SW 1271 (cell line): ENCODE measurements at places on chromosomes 4 and X.

- no peak for DNase-seq
Measured at GRCh38 chrX:19649226-19649995, 134.1 kb upstream of the MAP3K15 start.

- DNase-seq: no peak
Measured at GRCh38 chr4:35900286-35901243, 343.7 kb downstream of the ARAP2 start.

DNA sequence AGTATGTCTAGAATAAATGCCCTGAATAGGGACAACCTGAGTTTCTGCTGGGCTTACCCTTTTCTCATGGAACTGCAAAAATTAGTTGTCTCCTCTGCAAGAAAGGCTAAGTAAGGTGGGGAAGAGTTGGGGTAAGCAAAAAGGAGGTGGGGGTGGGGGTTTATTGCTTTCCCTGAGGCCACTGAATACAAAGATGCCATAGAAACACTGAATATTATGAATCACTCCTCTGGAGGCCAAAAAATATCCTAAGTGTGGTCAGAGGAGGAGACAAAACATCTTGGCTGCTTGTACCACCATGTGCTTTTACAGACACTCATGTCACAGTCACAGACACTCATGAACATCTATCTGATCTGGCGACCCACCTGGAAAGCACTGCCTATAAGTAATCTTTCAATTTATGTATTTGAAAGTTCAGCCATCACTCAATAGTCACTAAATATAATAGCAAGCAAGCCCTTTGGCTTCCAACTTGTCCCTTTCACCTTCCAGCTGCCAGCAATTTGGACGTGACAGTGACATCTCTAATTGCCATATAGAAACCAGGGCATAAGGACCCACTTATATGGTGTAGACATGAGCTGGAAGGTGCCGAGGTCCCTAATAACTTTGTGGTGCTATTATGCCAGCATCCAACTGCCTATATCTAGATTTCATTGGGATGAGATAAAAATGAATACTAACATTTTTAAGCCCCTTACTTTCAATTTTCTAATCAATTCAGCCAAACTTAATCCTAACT lies 122.7 kb upstream of the CBR4 start:
- no peak for DNase-seq

- DNase-seq: no peak
Measured at GRCh38 chr4:3226944-3227343, 22.0 kb upstream of the MSANTD1 start.

DNA sequence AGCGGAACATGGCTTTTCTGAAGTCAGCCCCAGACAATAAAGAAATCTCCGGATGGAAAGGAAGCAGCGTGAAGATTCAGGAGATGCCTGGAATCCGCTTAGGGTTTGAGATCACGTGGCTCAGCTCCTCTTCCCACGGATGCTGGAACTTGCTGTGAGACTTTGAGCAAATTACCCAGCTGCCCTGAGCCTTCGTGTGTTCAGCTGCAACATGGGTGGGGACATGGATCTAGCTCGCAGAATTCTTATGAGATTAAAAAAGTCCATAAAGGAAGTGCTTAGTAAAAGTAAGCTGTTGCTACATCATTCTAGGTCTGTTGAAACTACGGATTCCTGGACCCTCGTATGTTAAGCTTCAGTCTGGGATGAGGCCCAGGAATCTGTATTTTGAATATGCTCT lies 55.7 kb upstream of the STIM2 start:
- no peak for DNase-seq

DNA sequence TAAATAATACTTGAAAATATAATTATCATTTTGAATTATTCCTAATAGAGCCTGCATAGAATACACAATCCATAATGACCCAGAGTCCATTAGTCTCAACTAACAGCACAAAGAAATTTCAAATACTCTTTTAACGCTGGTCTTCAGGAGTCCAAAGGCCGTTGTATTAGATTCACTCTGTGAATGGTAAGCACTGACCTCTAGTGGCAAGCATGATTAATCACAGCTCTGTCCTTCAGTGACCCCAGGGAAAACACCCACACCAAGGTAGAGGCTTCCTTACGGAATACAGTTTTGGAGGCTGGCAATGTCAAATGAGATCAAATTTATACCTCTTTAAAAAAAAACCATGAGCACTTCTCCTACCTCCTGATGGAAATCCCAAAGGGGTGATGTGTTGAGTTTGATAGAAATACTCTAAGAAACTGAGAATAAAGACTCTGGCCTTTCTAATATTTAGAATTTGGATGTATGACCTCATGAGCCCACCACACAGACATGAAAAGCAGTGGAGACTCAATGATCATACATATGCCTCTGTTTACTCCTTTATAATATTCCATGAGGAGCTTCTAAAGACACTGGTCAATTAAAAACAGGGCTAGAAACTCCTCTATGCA lies 147.2 kb upstream of the DKK2 start:
- peak; percentile 8 for DNase-seq

GRCh38 chr4:157076578-157076947 lies 613 bp downstream of the GLRB start:
- no peak for DNase-seq

GRCh38 chr4:110055158-110055768 lies 142.6 kb downstream of the EGF start:
- DNase-seq: no peak

GRCh38 chr4:104492183-104492771 lies 2.4 kb downstream of the CXXC4 start:
- no peak for DNase-seq

DNA sequence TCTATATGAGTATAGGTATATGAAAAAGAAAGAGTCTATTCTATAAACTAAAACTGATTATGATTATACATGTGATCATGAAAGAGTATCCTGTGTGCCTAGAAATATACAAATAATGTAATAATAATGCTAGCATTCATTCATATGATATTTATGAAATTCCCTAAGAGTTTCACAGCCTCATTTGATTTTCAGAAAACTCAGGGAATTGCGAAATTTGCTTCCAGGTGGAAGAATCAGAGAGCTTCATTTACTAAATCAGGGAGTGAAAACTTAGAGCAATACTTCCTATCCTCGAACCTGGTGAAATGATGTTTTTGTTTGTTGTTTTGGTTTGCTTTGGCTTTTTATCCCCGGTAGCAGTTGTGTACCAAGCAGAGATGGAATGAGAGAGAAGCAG lies 1105.7 kb upstream of the SLIT2 start:
- no peak for DNase-seq

- DNase-seq: no peak
Measured at GRCh38 chr4:87974856-87975462, 555 bp upstream of the SPP1 start.

GRCh38 chrX:115284877-115285276 lies 4.6 kb upstream of the LUZP4 start:
- DNase-seq: no peak
